ENCODE measurements at places on chromosomes 2 and 18.

- no peak for DNase-seq
Observed at GRCh38 chr18:35024965-35025364, 16.2 kb upstream of the MAPRE2 start.

- no peak for DNase-seq
Observed at GRCh38 chr2:173983391-173983871, 18.3 kb upstream of the SP3 start.

GRCh38 chr2:46999857-47000678 lies 84.5 kb upstream of the MCFD2 start:
- no peak for DNase-seq

- DNase-seq: no peak
Observed at GRCh38 chr2:201218780-201219179, 35.8 kb downstream of the CASP10 start.

GRCh38 chr2:229775614-229776313 lies 61.4 kb upstream of the DNER start:
- DNase-seq: no peak

- DNase-seq: no peak
Observed at GRCh38 chr2:240240781-240241180, 100.3 kb upstream of the OTOS start.

DNA sequence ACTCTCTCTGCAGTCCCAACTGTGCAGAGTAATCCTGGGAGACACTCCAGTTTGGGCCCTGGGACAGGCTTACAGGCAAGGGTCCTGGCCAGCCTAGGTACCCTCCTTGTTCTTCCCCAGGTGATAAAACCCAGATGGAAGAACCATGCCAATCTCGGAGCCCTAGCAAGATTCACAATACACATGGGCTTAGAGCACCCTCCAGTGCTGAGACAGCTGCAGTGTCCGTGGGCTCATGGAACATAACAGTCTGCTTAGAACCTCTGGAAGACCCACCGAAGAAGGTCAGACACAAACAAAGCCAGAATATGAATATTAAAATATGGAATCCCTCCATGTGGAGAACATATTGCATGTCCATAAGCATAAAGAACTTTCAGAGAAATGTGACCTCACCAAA lies 568.1 kb downstream of the KCNJ3 start:
- DNase-seq: no peak

DNA sequence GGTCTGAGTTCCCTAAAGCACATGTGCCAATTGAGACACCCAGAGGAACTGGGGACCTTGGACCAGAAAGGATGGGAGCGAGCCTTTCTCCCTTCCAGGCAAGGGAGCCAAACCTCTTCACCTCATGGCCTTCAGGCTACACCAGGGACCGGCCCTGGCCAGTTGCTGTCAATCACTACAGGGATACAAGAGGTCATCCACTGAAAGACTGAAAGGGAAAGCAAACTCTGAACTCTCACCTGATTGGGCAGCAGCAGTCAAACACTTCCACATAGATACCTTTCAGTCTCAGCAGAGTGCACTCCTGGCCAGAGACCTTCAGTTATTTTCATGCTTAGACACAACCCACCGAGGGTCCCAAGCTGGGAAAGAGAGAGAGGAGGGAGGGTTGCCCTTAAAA lies 1956.0 kb upstream of the LRRTM1 start:
- no peak for DNase-seq
